ENCODE measurements at places on chromosomes 6 and 20.
A peak's percentile ranks its signal among the peaks of the same experiment; 100 is the strongest.

GRCh38 chr20:62236766-62237513, 1.4 kb upstream of the OSBPL2 start:
- peak; percentile 97 for DNase-seq

GRCh38 chr6:27668442-27669294, 195.8 kb upstream of the ZNF184 start:
- DNase-seq, result peak; percentile 74

DNA sequence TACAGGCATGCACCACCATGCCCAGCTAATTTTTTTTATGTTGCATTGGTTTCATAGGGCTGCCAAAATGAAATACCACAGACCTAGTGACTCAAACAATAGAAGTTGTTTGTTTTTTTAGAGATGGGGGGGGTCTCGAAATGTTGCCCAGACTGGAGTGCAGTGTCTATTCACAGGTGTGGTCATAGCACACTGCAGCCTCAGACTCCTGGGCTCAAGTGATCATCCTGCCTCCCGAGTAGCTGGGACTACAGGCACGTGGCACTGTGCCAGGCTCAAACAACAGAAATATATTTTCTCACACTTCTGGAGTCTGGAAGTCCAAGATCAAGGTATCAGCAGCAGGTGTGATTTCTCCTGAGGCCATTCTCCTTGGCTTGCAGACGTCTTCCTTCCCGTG, 6.6 kb upstream of the SLC16A10 start:
- DNase-seq, result no peak

GRCh38 chr20:60000271-60001042, 42.2 kb downstream of the CDH26 start:
- DNase-seq, result no peak

DNA sequence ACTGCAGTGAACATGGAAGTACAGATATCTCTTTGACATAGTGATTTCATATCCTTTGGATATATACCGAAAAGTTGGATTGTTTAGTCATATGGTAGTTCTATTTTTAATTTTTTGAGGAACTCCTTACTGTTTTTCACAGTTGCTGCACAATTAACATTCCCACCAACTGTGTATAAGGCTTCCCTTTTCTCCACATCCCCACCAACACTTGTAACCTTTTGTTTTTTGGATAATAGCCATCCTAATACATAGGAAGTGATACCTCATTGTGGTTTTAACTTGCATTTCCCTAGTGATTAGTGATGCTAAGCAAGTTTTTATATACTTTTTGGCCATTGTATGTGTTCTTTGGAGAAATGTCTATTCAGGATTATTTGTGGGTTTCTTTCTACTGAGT, 45.1 kb upstream of the TENT5A start:
- no peak for DNase-seq

DNA sequence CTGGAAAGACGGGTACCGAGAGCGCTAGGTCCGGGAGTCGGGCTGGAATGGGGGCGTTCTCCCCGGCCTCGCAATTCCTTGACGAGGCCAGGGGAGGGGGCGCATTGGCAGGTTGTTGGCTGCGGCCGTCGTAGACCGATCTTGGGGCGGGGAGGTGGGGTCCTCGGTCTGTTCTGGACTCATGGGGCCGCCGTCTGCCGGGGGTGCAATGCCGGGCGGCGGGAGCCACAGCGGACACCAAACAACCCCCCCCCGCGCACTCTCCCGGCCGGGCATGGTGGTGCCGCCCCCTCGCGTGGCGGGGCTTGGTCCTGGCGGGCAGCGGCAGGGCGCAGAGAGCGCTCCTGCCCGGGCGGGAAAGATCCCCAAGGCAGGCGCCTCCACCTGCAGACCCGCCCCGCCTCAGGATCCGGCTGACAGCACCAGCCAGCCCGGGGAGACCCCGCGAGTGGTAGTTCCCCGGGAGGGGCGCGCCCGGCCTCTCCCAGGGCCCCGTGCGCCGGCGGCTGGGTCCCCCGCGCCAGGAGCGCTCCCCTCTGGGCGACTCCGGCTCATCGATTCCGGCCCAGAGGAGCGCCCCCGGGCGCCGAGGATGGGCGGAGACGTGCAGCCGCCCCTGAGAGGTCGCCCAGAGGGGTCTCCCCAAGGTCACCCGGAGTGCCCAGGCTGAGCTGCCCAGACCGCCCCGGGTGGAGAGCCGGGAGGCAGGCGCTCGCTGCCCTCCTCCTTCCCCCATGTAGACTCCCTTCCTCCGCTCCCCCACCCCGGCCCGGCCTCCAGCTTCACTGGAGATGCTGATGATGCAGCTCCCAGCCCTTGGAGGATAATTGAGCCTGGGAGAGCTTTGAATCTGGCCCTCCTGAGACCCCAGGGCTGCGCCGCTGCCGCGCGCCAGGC, 709 bp downstream of the PPP1R16B start:
- peak; percentile 42 for DNase-seq

DNA sequence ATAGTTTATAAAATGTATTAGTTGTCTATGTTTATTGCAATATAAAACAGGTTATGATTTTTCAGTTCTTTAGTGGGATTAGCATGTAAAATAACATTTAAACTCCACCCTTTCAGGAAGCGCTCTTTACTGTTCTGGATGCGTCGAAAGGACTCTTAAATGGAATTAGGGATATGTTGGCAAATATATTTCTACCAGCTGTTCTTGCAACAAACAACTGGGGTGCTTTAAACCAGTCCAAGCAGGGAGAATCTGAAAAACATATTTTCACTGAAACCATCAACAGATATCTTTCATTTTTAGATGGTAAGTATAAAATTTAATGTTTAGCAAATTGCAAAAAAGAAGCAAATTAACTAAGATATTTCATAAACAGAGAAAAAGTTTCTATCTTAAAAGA, 21.8 kb downstream of the DNAH8 start:
- no peak for DNase-seq

DNA sequence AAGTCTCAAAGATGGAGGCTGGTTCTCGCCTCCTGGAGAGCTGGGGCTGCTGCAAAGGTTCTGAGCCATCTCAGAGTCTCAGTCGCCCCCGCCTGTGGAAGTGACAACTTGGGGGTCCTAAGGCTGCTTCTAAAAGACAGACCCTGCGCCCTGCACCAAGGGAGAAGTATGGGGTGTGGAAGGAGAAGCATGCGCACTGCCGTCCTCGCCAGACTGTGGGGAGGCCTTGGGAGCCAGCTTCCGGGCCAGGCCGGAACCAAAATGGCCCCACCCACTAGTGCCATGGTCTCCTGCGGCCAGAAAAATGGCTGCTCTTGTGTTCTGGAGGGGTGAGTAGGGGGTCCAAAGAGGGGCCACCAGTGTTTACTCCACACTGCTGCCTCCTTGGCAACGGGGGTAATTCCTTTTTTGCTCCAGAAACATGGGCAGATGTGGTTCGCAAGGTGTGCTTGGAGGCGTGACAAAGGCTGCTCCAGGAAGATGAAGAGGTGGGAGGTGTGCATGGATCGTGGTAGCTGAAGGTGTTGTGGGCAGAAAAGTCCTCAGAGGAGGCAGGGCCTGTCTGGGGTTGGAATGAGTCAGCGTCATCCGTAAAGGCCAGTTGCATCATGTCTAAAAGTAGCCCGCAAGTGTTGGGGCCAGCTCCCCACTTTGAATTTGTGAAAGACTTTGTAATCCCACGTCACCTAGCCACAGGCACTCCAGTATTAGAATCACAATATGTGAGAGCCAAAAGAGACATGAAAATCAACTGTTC, 329.8 kb upstream of the SOX4 start:
- DNase-seq, result no peak

DNA sequence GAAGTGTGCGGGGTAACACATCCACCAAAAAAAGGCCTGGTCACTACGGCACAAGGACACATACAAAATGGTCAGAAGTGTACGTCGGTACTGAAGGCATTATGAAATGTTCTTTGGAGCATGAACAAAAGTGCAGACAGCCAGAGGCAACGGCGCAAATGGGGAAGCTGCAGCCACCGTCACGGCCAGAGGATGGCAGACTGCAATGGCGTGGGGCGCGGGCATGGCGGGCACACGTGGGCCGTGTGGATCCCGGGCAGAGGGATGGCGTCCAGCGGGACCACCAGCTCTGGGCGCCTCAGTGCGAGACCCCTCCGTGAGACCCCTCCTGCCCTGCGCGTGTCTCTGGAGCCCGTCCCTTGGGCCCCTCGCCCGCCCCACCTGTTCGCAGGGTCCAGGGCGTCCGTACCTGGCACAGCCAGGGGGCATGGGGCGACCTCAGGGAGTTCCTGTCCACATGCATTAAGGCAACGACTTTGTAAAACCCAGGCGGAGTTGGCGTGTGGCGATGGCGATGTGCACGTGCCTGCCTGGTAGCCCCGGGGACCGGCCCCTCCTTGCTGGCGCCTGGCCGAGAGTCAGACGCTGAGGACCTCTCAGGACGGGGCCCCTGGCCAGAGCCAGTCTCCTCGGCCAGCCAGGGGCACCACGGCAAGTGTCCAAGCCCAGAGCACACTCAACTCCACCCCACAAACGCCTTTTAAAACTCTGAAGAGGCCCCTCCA, 39.5 kb upstream of the CHRNA4 start:
- no peak for DNase-seq

GRCh38 chr6:113208726-113209125, 648.4 kb upstream of the MARCKS start:
- DNase-seq, result no peak

DNA sequence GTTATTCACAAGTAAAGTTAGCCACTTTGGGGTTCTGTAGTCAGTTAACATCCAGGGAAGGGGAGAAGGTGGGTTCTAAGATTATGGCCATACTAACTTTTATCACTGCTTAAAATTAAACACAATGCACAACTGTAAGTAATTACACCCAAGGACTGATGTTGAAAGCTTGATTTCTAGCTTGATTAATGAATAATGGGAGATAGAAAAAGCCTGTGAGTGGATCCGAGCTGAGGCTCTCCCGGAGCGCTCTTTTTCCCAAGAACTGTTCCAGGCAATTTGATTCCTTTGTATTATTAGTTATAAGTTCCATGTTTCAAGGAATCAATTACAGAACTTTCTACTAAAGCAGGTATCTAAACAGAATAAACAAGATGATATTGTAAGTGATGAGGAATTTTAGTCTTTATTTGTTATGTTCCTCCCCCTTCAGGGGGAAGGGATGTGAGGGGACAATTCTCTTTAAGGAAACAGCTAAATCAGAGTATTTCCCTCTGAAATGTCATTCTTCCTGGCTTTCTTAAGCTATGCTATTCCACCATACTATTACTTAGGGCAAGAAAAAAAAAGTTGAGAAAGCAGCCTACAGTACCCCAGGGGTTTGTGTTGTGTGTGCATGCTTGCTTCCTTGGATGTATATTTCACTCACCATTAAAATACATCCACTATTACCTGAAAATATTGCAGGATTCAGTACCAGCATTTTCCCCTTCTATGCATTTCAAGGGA, 3.8 kb downstream of the TSHZ2 start:
- no peak for DNase-seq

DNA sequence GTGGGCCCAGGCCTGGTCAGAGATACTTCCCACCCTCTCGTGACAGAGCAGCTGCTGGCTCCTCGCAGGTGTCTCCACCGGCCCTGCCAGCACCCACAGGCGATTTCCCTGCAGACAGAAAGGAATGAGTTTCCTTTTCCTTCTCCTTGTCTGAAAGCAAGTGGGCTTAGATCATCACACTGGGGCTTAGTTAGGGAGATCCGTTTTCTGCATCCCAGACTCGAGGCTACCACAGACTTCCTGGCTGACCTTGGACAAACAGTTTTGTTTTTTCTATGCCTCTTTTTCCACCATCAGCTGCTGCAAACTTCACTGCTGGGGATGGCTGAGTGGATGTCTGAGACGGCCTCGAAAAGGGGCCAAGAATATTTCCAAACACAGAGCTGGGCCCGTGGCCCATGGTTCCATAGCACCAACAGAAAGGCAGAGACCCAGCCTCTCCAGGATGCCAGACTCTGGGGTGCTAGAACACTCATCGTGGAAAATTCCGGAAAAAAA, 86.5 kb downstream of the BANF2 start:
- no peak for DNase-seq

DNA sequence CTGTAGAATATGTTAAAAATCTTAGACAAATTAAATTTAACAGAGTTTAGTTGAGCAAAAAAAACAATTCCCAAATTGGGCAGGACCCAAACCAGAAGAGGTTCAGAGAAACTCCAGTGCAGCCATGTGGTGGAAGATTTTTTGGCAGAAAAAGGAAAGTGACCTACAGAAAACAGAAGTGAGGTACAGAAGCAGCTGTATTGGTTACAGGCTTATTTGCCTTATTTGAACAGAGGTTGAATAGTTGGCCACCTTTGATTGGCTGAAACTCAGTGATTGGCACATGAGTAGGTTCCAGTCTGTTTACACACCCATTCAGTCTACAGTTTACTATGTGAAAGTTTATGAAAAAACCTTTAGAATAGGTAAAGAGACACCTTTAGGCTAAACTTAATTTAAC, 110.9 kb upstream of the LAMP5 start:
- DNase-seq, result no peak

GRCh38 chr6:79377888-79378348, 143.4 kb upstream of the HMGN3 start:
- DNase-seq, result no peak

GRCh38 chr20:24490598-24490997, 21.2 kb downstream of the SYNDIG1 start:
- DNase-seq, result no peak

DNA sequence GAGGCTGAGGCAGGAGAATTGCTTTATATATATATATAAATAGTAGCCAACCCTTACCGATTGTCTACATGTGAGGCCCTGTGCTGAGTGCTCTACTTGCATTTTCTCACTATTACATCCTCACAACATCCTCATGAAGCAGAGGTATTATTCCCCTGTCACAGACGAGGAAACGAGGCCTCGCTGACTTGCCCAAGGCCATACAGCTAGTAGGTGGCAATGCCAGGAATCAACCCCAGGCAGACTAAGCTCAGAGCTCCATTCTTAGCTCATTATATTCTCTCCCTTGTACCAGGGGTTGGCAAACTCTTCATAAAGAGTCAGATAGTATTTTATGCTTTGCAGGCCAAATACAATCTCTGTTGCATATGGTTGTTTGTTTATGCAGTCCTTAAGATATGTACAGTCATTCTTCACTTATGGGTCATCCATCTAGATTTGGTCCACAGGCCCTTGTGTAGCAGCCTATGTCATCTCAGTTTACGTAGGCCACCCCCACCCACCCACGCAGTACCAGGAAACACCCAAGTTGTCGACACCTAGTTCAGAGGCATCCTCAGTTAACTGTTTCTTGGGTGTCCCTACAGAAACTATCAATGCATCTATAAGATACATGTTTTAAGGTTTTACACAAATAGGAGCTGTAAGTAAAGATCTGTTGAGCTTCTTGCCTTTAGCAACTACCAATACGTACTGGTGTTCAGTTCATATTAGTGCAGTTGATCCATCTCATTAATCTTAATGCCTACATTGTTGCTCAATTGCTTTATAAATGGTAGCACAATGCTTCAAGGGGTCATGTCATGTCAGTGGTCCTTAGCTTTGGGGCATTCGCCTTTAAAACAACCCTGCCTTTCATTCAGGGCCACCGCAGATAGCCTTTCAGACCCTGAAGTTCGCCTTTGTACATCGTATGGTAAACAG, 3.0 kb downstream of the CASS4 start:
- no peak for DNase-seq

GRCh38 chr6:113365191-113365590, 492.0 kb upstream of the MARCKS start:
- no peak for DNase-seq
